Hindlimb muscle (tissue), 1 donor: ENCODE measurements at places on chromosomes 11 and 22.

- DNase-seq = no peak
These were observed 51.0 kb downstream of the MIAT start for GRCh38 chr22:26708256-26709009.

DNA sequence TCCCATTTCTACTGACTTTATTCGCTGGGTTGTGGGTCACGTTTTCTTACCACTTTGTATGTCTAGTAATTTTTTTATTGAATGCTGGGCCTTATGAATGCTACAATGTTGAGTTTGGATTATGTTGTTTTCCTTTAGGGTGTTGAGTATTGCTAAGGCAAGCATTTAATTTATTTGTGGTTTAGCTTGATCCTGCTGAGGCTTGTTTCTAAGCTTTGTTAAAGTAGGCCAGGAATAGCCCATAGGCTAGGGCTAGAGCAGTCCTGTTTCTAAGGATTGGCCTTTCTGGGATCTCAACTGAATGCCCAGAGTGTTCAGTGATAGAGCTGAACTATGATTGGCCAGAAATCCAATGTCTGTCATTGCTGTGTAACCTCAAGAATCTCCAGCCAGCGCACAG lies 56.1 kb upstream of the LDLRAD3 start:
- no peak for DNase-seq

GRCh38 chr11:110972640-110973039 lies 260.4 kb upstream of the ARHGAP20 start:
- DNase-seq = no peak

DNA sequence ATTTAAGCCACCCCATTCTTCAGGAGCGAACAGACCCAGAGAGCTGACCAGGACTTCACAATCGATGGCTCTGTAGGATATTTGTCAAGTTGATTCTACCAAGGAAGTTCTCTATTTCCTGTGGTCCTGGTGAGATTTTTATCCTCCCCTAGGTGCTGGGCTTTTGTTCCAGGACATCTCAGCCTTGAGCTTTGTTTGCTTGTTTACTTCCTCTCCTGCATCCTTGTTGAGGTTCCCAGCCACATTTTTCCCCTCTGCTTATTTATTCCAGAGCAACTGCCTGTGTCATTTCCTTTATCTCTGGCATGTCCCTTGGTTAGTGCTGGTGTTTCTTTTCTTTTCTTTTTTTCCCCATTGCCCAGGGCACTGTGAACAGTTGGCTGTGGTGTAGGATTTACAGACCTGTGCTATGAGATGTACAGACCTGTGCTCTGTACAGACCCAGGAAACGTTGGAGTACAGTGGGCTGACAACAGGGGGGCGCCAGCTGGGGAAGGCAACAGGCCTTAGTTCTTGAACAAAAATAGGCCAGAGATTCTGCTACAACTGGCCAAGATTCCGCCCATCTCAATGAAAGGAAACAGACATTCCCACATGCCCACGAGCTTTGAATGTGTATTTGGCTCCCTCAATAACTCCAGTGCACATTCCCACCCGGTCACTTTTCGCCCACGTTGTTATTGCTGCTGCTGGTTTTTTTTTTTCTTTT lies 235.9 kb upstream of the DDI1 start:
- DNase-seq = no peak

DNA sequence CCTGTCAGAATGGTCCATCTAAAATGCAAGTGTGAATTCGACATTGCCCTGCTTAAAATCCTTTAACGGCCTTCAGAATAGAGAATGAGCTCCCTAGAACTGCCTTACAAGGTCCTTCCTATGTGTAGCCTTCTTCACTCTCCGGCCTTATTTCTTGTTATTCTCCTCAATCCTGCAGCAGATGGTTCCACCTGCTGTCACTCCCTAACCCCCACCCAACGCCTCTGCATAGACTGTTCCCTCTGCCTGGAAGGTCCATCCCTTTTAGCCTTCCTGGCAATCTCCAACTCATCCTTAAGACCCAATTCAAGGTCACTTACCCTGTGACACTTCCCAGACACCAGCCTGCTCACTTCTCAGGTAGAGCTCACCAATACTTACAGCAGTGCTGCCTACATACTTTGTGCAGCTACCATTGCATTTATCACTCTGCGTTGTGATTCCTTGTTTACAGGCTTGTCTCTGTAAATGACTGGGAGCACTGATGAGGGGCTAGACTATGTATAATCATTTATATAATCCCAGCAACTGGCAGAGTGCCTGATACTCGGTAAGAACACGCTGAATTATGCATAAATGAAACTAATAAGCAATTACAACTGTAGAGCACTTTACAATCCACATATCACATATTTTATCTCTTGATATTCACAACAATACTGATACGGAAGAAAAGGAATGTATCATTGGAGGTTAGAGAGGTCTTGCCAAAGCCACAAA lies 58.9 kb downstream of the CLPB start:
- no peak for DNase-seq

DNA sequence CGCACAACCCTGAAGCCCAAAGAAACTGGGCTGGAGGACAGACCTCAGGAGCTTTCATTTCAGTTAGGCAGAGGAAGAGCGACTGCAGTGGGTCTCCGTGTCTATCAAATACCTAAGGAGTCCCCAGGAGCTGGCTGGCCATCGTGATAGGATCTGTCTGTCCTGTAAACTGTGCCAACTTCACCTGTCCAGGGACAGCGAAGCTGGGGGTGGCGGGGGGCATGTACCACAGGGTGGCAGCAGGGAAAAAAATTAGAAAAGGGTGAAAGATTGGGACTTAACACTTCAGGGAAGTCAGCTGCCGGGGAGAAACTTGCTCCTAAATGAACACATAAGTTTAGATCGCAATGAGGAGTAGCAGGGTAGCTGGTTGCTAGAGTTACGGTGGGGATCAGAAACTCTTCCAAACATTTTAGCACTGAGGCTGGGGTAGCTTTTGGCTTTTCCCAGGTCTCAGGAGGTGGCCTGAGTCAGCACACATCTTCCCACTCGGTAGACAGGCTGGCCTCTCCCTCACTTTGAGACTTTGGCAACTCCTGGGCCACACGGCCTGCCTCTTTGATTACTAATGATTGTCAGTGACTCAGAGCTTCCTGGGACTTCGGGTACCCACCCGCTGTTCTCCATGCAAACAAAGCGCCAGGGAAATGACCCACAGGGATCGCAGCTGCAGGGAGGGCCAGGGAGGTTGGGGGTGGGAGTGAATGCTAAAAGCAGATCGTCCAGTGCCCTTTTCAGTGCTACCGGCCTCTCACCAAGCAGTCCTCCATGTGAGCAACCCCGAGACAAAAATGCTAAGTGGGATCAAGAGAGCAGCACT lies 2.9 kb upstream of the MTFP1 start:
- peak; percentile 46 for DNase-seq

- no peak for DNase-seq
These were observed 33.4 kb upstream of the FTH1 start for GRCh38 chr11:62000539-62001446.

GRCh38 chr11:12410006-12410728 lies 32.8 kb downstream of the PARVA start:
- no peak for DNase-seq

- no peak for DNase-seq
These were observed 106.7 kb upstream of the HSD17B12 start for GRCh38 chr11:43573873-43574272.

GRCh38 chr11:34331736-34332135 lies 26.1 kb downstream of the ABTB2 start:
- DNase-seq = no peak
